ENCODE measurements at places on chromosomes 13 and 19.

- DNase-seq: no peak
These were observed 28.6 kb upstream of the PNMA8B start for GRCh38 chr19:46524308-46524707.

GRCh38 chr19:50490411-50490811 is 13.8 kb upstream of the GARIN5A start:
- no peak for DNase-seq

DNA sequence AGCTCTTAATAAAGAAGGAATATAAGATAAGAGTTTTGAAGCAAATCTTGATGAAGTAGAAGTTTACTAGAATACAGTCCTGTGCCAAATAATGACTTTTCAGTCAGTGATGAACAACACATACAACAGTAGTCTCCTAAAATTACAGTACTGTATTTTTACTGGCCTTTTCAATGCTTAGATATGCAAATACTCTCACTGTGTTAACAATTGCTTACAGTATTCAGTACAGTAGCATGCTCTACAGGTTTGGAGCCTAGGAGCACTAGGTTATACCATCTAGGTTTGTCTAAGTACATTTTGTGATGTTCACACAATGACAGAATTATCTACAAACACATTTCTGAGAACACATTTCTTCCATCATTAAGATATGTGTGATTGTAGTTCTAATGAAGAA is 316.7 kb upstream of the KLHL1 start:
- DNase-seq: no peak

GRCh38 chr19:50362030-50362412 is 3.4 kb downstream of the NAPSA start:
- DNase-seq: no peak

GRCh38 chr19:44662691-44663385 is 8.4 kb upstream of the CEACAM19 start:
- peak; percentile 1 for DNase-seq

DNA sequence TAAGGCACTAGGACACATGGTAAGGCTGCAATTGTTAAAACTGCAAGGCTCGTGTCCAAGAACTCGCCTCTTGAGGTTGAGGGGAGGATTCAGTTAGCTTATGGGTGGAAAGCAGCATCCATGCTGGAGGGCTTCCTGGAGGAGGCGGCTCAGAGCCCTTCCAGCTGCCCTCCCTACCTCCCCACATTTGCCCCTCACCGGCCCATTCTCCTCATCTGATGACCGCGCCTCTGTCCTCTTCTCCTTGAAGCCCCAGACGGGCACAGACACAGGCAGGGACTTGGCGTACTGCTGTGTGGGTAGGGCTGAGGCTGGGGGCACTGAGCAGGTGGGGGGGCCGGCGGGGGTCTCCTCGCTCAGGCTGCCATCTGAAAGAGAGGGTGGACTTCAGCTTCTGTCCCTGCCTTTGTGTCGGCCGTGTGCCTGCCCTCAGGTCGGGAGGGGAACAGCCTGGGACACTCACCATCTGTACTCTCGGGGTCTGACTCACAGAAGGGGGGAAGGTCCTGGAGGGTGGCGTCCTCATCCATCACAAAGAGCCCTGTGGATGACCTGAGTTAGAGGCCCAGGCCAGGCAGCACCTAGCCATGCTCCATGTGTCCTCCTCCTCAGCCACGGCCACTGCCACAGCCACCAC is 4.1 kb upstream of the PNKP start:
- DNase-seq: no peak

DNA sequence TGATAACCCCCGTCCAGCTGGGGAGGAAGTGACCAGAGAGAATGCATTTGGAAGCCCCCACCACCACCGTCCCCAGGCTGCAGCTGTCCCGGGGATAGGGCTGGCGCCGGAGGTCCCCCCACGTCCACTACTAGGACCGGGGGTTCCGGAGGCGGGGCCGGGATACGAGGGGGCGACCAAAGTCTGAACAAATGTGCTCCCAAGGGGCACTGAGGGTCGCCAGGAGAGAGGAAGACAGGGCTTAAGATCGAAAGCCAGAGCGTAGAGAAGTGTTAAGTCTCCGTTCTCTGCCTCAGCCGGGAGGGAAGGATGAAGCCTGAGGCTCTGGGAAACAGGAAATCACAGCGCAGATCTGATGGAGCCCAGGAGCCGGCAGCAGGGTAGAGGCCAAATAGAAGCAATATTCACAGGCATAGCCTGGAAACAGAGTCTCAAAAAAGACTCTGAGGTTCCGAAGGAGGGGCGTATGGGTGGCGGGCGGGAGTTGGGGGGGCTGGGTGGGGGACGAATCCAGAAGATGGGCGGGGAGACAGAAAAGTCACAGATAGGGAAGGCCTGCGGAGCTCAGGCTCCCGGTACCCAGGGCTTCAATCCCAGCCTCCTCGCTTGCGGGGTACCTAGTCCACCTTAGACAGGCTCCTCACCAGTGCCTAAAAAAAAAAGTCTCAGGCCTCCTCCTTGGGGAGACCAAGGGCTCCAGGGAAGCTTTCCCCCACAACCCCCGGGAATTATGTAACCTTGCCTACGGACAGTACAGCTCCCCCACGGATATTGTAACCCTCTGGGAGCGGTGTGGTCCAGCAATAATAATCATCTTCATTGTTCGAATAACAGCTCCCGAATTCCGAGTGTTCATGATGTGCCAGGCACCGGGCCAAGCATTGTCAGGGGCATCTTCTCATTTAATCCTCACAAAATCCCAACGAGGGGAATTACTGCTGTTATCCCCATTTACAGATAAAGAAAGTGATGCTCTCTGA is 1.1 kb upstream of the ERF start:
- DNase-seq: no peak

DNA sequence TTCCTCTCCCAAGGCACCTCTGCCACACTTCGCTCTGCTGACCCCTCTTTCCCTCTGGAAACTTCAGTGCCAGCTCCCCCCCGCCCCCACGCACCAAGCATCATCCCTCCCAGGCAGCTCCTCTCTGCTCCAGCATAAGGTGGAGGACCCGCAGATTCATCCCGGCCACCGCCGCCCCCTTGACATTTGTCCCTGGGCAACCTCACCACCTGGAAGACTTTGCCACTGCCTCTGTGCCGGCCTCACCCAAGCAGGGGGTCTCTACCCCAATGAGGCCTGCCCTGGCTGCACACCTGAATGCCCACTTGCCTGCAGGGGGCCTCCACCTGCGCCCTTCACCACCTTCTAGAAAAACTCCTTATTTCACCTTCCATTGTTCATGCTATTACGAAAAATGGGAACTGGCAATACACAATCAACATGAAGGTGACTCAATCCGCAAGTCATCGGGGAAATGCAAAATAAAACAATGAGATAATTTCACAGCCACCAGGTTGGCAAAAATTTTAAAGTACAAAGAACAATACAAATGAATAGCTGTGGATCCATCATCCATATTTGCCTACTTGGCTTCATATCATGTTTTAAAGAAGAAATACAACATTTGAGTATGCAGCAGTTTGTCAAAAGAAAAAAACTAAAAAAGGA is 21.9 kb downstream of the CCNE1 start:
- no peak for DNase-seq

- DNase-seq: no peak
These were observed 125.5 kb downstream of the TBC1D4 start for GRCh38 chr13:75356421-75356820.

DNA sequence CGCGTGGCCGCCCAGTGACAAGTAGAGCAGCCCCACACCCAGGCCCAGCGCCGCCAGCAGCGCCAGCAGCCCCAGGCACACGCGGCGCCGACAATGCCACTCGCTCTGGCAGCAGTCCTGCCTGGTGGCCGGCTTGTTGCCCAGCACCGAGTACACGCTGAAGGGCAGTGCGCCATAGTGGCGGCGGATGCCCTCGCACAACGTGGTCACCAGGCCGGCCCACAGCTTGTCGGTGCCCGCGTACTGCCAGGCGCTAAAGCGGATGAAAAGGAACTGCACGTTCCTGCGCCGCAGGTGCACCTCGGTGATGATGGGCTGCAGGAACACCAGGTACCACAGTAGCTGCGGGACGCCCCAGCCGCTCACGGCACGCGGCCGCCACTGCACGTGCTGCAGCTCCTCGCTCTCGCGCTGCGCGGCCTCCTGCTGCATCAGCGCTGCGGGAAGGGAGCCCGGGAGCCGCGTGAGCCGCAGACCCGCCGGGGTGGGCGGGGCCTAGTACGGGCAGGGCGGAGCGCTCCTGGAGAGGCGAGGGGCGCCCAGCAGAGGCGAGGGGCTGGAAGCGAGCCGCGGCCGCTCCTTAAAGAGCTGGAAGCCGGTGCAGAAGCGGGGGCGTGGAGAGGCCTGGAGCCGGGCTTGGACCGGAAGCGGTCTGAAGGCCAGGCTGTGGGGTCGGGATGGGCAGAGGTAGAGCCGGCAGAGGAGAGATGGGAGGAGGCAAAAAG is 7.3 kb downstream of the NKPD1 start:
- no peak for DNase-seq

DNA sequence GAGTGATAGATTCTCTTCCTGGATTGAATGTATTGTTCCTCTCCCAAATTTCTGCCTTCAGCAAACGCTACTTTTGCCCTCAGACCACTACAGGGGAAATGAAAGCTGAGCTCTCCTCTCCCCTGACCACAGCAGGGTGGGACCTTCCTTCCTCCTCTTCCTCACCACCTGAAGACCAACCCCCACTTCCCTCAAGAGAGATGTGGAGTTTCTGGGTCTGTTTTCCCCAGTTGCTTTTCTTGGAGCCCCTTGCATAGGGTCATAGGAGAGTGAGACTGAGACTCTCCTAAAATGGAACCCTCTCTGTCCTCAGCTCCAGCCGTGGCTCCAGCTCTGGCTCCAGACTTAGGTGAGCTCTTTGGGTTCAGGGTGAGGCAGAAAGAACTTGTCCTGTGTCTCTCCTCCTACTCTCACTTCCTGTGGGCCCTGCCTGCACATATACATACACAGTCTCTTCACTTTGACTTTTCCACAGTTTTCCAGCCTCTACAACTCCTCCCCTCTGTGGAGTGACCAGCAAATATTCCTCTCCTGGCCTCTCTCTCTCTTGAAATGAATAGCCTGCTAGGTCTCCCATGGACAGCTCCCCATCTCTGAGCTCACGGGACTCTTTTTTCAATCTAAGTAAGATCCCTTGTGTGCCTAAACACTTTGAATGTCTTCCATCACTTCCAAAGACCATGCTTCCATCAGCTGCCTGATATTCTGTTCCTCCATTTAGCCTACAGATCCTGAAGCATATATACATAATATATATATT is 19.2 kb upstream of the ZNF175 start:
- no peak for DNase-seq

DNA sequence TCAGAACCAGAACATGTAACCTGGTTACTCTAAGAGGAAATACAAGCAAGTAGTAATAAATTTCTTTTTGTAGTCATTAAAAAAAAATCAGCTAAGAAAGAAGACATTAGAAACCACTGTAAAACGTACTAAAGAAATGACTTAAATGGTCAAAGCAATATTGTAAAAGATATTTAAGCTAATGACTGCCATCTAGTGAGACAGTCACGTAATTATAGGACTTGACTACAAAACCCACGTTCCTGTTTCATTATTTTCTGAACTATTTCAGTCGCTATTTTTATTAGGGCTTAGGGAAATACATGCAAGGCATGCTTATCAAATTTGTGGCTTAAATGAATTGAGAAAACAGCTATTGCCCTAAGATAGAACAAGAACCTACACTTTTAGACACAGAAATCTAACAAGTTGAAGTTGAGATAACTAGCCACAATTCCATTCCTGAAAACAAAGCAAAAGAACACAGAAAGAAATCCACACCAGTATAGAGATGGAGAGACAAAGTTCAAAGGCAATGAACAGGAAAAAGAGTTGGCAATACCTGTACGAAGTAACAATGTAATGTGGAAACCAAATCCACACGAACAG is 17.9 kb downstream of the ALG5 start:
- peak; percentile 77 for DNase-seq

- no peak for DNase-seq
These were observed 3.1 kb downstream of the SLC1A5 start for GRCh38 chr19:46785054-46785979.

Measured in NCI-H1694 treated with DMSO at 0.1 percent for 48 hours (cell line).